ENCODE measurements at places on chromosomes 3 and 15. TPM values are rescaled to one million over a fixed set of nuclear protein-coding genes. Genes with fewer than 3 reads are reported as not detected.

Gene SCG5
- 0.18 TPM for polyA plus RNA-seq

Gene RASL12
- not detected for polyA plus RNA-seq

Gene ACTC1
- polyA plus RNA-seq = not detected

Gene BLM
- polyA plus RNA-seq = 8.9 TPM

Gene RPUSD2
- 5.0 TPM for polyA plus RNA-seq

Gene PSTPIP1
- 69.2 TPM for polyA plus RNA-seq

Gene CHST14
- 5.7 TPM for polyA plus RNA-seq

Gene POC1A
- 1.4 TPM for polyA plus RNA-seq

Gene C3orf33
- 1.1 TPM for polyA plus RNA-seq

GRCh38 chr15:99721104-99721778, 12.0 kb downstream of the LYSMD4 start:
- H3K36me3 ChIP-seq = no peaks in the 10 kb centered on the region
- H3K27me3 ChIP-seq = no peaks in the 10 kb centered on the region
- H3K4me3 ChIP-seq = no peak overlapping the region
- H3K4me1 ChIP-seq = peaks cover 27% of the 10 kb centered on the region
- DNase-seq = no peak

GRCh38 chr15:20340331-20340811, 201.2 kb downstream of the GOLGA6L6 start:
- no peaks in the 10 kb centered on the region for H3K27me3 ChIP-seq
- no peaks in the 10 kb centered on the region for H3K4me1 ChIP-seq
- no peak overlapping the region for H3K27ac ChIP-seq
- H3K4me3 ChIP-seq = no peak overlapping the region
- DNase-seq = peak; percentile 8
- H3K36me3 ChIP-seq = no peaks in the 10 kb centered on the region

DNA sequence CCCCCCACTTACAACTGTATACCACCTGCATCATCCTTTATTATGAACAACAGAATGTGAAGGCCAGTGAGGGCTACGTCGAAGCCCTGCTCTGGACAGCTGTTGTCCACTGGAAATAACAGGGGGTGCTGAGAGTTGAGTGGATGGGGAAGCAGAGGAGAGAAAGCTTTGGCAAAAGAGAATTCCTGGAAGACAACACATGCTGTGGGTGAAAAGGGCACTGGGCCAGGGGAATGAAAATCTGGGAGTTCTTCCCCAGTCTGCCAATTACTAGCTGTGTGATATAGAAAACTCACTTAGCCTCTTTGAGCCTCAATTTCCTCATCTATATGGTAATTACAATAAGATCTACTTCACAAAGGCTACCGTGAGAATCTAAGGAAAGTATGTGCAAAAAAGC, 40.7 kb downstream of the FSTL1 start:
- no peak overlapping the region for H3K4me3 ChIP-seq
- DNase-seq = no peak
- H3K27ac ChIP-seq = no peak overlapping the region
- no peaks in the 10 kb centered on the region for H3K4me1 ChIP-seq

- H3K4me3 ChIP-seq = no peak overlapping the region
- no peak overlapping the region for H3K27ac ChIP-seq
- no peaks in the 10 kb centered on the region for H3K27me3 ChIP-seq
- H3K4me1 ChIP-seq = no peaks in the 10 kb centered on the region
These were observed 173.1 kb downstream of the IL5RA start for GRCh38 chr3:2937055-2937454.

DNA sequence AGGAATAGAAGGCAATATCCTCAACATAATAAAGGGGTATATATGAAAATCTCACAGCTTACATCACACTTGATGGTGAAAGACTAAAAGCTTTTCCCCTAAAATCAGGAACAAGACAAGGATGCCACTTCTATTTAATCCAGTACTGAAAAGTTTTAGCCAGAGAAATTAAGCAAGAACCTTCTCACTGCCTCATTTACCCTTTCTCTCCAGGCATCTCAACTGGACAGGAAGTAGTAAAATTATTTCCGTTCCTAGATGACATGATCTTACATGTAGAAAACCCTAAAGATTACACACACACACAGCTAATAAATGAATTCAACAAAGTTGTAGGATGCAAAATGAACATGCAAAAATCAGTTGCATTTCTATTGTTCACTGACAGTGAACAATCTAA, 11.2 kb downstream of the SCAP start:
- peaks cover 9% of the 10 kb centered on the region for H3K4me1 ChIP-seq
- no peaks in the 10 kb centered on the region for H3K27me3 ChIP-seq

DNA sequence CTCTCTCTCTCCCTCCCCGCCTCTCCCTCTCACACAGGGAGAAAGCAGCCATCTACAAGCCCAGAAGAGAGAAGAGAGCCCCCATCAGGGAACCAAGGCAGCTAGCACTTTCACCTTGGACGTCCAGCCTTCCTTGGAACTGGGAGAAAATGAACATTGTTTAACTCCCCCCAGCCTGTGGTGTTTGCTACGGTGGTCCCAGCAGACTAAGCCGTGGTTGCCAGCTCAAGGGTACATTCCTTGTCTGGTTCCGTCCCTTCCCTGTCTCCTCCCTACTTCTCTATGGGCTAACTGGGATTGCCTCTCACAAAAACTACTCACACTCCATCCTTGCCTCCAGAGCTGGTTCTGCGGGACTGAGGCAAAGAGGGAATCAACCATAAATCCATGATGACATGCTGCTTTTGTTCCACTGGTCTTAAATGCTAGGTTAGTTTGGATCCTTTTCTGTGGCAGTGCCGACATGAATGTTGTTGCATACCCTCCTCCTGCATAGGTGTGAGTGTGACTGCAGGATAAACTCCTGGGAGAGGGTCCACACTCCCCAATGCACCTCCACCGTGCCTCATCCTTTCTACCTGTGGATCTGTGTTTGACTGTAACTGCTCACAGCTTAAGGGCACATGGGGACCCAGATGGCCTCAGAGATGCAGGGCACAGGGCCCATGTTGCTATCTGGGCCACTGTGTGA, 12.0 kb downstream of the C3orf22 start:
- H3K27me3 ChIP-seq = no peaks in the 10 kb centered on the region
- H3K4me3 ChIP-seq = no peak overlapping the region
- H3K4me1 ChIP-seq = no peaks in the 10 kb centered on the region
- no peak for DNase-seq
- H3K36me3 ChIP-seq = no peaks in the 10 kb centered on the region

- H3K4me1 ChIP-seq = no peaks in the 10 kb centered on the region
- no peak overlapping the region for H3K4me3 ChIP-seq
- no peak overlapping the region for H3K27ac ChIP-seq
These were observed 36.5 kb downstream of the GMNC start for GRCh38 chr3:190826018-190826417.

DNA sequence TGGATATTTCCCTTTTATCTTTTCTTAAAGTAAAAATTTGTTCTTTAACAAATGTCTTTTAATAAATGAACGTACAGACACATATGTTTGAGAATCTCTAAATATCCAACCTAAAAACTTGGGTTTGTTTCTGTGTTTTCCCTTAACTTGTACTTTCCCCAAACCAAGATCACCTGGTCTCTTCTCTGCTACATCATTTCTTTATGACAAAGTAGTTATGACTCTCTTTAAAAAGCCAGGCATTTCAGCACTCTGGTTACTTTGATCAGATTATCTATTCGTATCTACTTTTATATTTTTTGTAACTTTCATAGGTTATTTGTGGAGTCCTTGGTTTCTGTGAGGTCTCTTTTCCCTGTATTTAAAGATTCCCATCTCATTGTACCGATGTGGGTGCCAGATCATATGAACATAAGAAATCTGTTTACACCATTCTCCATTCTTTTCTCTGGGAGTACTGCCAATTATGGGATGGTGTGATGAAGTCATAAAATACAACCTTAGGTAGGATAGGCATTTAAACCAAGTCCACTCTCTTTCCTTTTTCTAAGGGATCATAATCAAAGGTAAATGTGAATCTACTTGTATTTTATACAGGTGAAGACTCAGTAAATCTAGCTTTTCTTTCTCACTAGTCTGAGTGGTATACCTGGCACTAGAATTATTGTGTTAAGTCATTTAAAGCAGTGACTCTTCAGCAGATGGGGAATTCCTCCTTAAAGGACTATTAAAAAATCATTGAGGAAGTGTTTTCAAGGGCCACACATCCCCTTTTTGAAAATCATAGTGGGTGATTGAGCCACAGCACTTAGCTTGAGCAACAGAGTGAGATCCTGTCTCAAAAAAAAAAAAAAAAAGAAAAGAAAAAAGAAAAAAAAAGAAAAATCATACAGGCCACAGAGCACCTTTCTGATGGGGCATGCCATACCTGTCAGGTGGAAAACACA, 12.4 kb upstream of the NFKBIZ start:
- H3K4me1 ChIP-seq = peaks cover 59% of the 10 kb centered on the region
- no peaks in the 10 kb centered on the region for H3K27me3 ChIP-seq
- H3K4me3 ChIP-seq = peak overlapping the region; percentile 14

DNA sequence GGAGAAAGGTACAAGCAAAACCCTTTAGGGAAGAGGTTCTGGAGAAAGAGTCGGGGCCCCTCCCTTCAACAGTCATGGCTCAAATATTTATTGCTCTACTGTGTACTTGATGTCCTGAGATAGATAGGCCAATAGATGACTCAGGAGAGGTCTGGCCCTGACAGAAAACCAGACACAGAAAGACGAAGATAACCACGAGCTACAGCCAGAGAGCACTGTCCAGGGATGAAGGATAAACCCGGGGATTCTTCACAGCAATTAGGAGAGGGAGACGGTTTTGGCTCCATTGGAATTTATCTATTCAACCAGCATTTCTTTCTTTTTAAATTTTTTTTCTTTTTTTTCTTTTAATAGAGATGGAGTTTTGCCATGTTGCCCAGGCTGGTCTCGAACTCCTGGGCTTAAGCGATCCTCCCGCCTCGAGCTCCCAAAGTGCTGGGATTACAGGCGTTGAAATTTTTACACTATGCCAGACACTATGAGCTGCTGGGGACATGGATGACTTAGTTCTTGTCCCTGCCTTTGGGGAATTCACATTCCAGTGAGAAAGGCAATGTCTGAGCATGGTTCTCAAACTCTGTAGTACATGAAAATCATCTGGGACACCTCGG, 4.6 kb upstream of the CIDEC start:
- no peak for DNase-seq
- no peaks in the 10 kb centered on the region for H3K36me3 ChIP-seq
- no peak overlapping the region for H3K27ac ChIP-seq
- H3K4me1 ChIP-seq = no peaks in the 10 kb centered on the region
- H3K27me3 ChIP-seq = no peaks in the 10 kb centered on the region

- peak overlapping the region; percentile 48 for H3K4me3 ChIP-seq
- peaks cover 17% of the 10 kb centered on the region for H3K4me1 ChIP-seq
- peak overlapping the region; percentile 31 for H3K27ac ChIP-seq
- DNase-seq = peak; percentile 58
- H3K36me3 ChIP-seq = no peaks in the 10 kb centered on the region
- H3K27me3 ChIP-seq = no peaks in the 10 kb centered on the region
These were observed 51.8 kb upstream of the DGKG start for GRCh38 chr3:186413615-186414415.

DNA sequence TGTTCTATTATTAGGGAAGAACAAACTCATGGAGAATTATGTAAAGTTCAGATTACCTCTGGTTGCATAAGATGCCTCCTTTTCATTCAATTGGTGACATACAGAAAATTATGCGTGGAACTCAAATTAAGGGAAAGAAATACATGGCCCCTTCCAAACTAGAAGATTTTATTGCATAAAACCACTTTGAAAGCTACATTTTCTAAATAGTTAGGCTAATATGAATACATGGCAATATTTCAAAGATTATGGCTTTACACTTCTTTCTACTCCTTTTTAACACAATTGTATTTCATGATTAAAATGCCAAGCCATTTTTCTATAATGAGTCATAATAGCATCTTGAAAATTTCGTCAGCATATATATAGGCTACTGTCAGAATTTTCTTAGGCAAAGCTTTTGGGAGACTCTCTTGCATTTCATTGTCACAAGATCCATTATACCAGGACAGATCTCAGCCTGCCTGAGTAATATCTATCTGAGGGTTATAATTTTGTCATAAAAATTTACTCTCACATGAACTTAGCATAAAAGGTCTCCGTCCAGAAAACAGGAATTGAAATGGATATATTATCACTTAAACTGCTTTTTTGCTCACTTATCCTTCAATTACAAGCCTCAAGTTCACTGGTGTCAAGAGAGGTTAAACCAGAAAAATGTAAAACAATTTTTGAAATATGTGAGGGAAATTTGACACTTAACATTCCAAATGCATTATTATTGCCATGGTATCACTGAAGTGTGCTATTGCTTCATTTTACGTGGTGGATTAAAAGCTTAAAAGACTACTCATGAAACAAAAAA, 37.1 kb downstream of the CPA3 start:
- H3K36me3 ChIP-seq = no peaks in the 10 kb centered on the region
- H3K4me1 ChIP-seq = no peaks in the 10 kb centered on the region
- no peak overlapping the region for H3K27ac ChIP-seq
- no peaks in the 10 kb centered on the region for H3K27me3 ChIP-seq
- H3K4me3 ChIP-seq = no peak overlapping the region

DNA sequence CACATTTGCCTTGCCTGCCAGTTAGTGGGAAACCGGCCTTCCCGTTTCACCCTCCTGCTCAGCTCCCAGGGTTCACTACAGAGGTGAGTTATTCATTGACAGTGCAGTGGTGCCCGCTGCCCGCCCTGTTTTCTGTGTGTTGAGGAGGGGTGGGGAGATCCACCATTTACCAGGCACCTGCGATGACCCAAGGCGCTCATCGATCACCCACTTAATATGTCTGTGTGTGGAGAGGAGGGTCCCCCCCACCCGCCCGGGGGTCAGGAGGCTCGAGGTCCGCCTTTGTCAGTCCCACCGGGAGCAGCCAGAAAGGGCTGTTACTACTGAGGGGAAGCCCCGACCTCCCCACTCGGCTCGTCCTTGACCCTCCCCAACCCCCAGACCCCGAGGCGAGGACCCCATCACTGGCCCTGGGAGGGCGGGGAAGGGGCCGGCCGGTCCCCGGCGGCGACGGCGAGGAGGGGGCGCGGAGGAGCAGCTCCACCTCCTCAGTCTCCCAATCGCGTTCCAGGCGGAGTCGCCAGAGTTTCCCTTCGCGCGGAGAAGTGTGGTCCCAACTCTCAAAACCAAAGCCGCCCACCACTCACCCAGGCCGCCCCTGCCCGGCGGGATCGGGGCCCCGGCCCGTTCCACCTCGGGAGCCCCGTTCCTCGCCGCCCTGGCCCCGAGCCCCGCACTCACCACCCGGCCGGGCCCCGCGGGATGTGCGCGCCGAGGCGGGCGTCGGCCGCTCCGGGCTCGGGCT, 1.1 kb downstream of the PLXNB1 start:
- H3K27me3 ChIP-seq = peaks cover 9% of the 10 kb centered on the region
- no peak overlapping the region for H3K27ac ChIP-seq

GRCh38 chr15:86645925-86646500, 566.3 kb downstream of the AGBL1 start:
- no peak overlapping the region for H3K27ac ChIP-seq
- DNase-seq = no peak
- H3K4me1 ChIP-seq = no peaks in the 10 kb centered on the region
- H3K27me3 ChIP-seq = no peaks in the 10 kb centered on the region
